ENCODE measurements at places on chromosomes 12 and 14.

- DNase-seq = no peak
Measured at GRCh38 chr14:95320078-95320895, 579 bp upstream of the CLMN start.

DNA sequence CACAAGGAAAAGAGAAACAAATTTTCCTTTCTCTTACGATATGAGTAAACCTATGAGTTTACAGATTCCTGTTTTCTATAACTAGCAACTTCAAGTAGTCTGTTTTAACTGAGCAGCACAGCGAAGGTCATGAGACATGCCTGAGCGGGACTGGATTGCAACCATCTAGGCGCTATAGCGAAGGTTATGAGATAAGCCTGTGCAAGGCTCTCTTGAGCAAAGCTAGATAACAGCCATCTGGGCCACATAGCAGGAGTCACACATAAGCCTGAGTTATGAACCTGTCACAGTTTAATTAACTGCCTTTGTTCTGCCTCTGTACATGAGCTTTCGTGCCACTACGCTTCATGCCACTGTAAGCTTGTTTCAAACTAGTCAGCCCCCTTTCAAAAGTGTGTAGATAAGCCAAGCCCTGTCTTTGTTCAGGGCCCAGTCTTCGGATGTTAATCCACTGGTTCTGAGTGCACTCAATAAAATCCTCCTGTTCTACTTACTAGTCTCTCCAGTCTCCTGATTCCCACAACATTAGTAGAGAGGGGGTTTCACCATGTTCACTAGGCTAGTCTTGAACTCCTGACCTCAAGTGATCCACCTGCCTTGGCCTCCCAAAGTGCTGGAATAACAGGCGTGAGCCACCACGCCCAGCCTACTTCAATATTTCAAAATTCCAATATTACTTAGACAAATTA, 47.1 kb downstream of the SEC23A start:
- DNase-seq = no peak

GRCh38 chr12:124888260-124888659, 24.6 kb upstream of the SCARB1 start:
- DNase-seq = no peak

- no peak for DNase-seq
Measured at GRCh38 chr12:22529281-22530060, 14.9 kb downstream of the C2CD5 start.

- no peak for DNase-seq
Measured at GRCh38 chr12:32917094-32917611, 20.6 kb upstream of the PKP2 start.

DNA sequence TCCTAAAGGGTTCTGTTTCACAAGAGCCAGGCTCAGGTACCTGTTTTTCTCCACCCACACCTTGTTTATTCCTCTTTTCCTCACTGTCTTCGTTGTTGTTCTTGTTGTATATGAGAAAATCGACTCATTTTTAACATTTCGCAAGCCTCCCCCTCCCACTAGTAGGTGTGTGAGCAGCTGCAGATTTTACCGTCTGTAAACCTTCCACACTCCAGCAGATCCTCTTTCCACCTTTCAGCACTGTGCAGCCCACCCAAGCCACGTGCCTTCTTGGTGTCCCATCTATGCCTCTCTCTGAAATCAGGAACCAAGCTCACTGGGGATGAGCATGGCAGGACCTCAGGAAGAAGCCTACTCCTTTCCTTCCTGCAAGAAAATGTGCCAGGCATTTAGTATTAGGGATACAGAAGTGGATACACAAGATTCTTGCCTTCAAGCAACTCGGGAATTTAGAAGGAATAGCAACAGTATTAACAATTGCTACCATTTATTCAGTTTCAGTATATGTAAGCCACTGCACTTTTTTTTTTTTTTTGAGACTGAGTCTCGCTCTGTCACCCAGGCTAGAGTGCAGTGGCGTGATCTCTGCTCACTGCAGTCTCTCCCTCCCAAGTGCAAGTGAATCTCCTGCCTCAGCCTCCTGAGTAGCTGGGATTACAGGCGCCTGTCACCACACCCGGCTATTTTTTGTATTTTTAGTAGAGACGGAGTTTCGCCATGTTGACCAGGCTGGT, 113.6 kb downstream of the CHST11 start:
- DNase-seq = no peak

DNA sequence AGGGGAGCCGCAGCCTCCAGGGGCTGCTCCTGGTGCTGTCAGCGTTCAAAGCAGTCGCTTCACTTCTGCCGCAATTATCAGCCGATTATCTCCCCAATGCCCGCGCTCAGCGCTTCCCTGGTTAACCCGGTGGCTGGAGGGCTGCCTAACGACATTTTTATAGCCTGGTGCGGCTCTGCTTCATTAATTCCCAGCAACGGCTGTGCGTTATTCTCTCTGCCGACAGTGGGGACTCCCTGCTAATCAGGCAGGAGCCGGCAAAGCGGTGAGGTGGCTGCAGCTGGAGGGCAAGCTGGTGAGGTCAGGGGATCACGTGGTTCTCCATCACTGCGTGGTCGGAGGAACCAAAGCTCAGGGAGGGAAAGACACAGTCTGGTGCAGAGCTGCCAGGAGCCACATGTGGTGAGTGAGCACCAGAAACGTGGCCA, 62.9 kb downstream of the GLRX5 start:
- DNase-seq = no peak

DNA sequence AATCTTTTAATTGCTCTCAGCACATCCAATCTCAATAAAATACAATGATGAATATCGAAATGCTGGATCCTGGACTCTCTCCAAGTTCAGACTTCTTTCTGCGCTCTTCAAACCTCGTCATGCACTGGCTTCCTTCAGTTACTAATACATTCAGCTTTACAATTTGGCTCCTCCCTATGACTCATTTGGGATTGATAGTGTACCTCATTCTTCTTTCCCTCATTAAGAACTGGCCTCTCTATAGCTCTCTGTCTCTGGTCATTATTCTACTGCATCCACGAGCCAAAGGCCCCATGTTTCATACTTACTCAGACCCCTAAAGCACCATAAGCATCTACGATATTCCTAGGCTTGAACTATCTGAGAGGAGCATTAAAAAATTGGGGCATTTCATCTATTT, 4.9 kb downstream of the TSPAN8 start:
- no peak for DNase-seq

- DNase-seq = no peak
Measured at GRCh38 chr12:115504306-115505290, 772.9 kb downstream of the MED13L start.

- no peak for DNase-seq
Measured at GRCh38 chr14:64573109-64573508, 23.3 kb downstream of the PPP1R36 start.

GRCh38 chr12:100169345-100169744, 26.7 kb upstream of the BLTP3B start:
- DNase-seq = no peak

DNA sequence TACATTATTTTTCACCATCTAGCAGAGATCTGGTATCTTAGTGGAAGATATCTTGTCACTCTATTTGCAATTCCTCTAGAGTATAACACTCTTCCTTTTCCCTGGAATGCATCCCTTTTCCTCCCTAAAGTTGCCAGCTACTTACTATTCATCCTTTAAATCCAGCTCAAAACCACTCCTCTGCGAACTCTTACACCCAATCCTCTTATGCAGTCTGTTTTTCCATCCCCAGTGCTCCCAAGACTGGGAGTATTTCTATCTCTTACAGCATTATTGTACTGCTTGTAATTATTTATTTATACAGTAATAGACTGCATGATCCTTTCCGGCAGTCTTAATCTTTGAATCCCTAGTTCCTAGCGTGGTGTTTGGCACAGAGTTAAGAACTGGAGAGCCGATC, 2.9 kb upstream of the SRGAP1 start:
- DNase-seq = no peak

- DNase-seq = no peak
Measured at GRCh38 chr12:69688021-69688420, 11.1 kb downstream of the BEST3 start.

DNA sequence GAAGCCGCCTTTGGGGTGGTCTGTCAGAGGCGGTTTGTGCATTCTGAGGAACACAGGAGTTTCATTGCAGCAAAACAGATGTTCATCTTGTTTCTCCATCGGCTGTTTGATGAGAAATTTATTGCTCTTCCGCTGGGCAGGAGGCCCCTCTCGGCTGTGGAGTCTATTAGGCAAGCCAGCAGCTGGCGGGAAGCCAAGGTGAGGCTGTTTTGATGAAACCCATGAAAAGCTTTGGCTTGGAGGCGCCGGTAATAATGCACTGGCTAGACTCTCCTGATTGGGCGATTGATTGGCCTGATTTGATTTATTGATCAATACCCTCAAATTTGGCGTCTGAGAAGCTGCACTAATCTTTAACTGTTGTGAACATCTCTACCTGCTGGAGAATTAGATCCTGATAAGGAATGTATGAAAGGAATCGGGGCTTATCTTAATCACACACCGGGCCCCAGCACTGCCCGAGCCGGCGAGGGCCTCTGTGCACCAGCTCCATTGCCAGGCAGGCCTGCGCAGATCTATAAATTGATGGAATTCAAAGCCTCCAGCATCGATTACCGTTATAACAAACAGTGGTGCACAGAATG, 187.7 kb downstream of the PHETA1 start:
- no peak for DNase-seq
